ENCODE measurements at places on chromosomes 12 and 14.

DNA sequence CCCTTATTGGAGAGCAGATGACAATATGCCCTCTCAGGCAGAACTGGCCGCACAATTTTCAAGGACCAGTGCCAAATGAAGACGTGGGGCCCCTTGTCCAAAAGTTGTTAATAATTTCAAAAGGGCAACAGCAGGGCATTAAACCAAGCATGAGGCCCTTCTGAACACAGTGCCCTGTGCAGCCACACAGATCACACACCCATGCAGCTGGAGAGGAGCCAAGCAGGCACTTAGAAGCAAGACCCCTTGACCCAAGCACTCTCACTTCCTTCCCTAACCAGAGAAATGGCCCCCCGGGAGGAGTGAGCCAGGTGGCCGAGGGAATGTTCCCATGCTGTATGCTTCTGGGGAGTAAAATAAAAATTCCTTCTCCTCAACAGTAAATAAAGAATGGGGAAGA, 114.0 kb upstream of the TMPO start:
- DNase-seq = peak; percentile 49

DNA sequence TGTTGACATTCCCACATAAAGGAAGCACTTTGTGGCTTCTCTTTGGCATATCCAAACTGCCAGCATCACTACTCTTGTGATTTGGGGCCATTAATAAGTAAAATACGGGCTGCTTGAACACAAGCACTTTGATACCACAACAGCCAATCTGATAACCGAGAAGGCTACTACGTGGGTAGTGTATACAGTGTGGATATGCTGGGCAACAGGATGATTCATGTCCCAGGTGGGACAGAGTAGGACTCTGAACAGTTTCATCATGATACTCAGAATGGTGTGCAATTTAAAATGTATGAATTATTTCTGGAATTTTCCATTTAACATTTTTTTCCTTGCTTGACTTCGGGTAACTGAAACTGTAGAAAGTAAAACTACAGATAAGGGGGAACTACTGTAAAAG, 225.0 kb upstream of the DDHD1 start:
- no peak for DNase-seq

DNA sequence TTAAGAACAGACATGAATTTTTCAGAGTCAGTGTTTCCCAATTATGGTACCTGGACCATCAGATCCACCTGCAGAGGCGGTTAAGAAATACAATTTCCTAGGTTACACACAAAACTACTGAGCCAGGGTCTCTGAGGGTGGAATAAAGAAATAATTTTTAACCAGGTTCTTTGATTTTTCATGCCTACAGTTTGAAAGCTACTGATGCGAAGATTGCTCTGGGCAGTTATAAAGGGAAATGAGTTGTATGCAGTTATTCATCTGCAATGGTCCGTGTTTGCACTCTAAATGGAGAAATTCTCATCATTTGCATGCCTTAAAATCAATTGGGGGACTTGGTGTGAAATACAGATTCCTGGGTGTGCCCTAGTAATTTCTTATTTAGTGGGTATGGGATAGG, 89.7 kb downstream of the ERGIC2 start:
- DNase-seq = no peak

- DNase-seq = peak; percentile 67
Measured at GRCh38 chr14:93731753-93732152, 56.5 kb downstream of the PRIMA1 start.

DNA sequence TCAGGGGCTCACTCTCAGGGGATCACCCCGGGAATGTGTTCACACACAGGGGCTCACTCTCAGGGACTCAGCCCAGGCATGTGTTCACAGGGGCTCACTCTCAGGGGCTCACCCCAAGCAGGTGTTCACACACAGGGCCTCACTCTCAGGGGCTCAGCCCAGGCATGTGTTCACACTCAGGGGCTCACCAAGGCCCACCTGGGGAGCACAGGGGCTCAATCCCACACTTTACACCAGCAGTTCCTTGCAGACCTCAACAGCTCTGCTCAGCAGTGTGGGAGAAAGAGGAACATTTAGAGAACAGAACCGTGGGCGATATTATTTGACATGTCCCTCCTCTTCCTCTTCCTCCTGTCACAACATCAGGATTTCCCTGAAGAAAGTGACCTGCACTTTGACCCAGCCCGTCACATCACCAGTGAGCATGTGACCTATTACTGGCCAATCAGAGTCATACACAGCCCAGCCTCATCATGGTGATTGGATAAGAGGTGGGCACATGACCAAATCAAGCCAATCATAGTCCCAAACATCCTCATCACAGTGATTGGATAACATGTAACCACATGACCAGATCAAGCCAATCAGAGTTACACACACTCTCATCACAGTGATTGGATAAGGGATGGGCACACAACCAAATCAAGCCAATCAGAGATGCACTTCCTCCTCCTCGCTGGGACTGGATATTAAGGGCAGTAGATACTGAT, 359.4 kb upstream of the SFSWAP start:
- DNase-seq = no peak

Data from islet precursor cell (in vitro differentiated cells).